Mesenteric fat pad (tissue), 1 donor: ENCODE measurements at places on chromosomes 6 and 20.

DNA sequence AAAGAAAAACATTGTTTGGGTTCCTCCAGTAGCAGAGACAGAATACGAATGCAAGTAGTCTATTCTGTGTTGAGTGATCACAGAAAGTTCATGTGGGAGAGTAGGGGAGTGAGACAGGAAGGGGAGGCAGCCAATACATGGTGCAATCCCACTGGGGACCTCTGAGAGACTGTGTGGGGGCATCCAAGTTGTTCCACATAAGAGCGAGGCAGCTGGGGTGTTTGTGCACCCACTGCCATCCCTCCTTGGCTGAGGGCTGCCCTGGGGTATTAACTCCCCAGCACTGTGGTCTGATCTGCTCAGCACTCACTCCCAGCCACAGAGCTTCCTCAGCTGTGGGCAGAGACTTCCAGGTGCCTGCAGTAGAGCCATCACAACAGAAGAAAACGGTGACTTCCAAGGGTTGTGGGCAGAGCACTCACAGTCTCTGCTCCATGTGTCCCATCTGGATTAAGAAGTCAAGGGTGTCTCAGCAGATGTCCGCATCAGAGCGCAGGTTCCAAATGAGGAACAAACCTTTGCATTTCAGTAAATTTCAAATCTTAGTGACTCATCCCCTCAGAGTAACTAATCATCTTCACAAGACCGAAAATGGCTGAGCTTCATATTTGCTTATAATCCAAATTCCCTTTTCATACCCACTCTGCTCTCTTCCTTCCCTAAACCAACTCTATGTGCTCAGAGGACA lies 101.9 kb upstream of the NAA20 start:
- peak; percentile 71 for DNase-seq

GRCh38 chr6:163344411-163344810 lies 70.1 kb upstream of the QKI start:
- no peak for DNase-seq

GRCh38 chr6:37088897-37089296 lies 81.1 kb upstream of the PIM1 start:
- no peak for DNase-seq

DNA sequence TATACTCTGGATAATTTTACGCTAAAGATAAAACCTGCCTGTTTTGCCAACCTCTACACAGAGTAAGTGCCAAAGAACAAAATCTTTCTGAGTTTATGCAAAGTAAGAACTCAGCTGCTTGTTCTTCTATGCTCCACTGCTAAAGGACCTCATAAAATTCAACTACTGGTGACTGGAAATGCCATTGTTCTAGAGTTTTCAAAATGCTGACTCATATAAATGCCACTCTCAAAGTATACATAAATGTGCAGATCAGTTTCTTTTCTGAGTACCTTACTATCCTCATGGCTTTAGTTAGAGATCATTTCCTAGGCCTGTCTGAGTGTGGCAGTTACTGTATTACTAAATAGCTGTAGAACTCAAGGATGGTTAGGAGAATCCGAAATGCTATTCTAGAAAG lies 45.6 kb downstream of the LYRM4 start:
- DNase-seq = no peak

DNA sequence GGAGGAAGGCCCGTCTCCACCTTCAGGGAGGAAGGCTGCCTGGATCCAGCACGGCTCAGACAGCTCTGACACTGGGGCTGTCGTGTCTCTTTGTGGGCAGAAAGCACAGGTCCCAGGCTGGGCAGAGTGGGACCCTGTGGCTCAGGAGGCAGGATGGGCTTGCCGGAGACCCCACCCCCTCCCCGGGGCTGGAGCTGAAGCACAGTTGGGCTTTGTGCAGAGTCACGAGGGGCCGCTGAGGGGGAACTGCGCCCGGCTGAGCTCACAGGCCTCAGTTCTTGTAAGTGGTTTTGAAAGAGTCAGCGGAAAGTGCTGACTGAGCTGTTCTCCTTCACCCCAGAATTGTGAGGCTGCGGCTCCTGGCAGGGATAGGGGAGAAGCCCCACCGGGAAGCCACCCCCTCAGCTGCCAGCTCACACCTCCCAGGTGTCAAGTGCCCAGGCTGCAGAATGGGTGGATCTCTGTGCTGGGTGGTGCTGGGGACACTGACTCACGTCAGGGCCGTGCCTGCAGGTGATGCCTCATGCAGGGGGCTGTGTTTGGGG lies 145.5 kb upstream of the RNF24 start:
- no peak for DNase-seq

- no peak for DNase-seq
Observed at GRCh38 chr20:25117990-25118389, 36.0 kb upstream of the VSX1 start.

DNA sequence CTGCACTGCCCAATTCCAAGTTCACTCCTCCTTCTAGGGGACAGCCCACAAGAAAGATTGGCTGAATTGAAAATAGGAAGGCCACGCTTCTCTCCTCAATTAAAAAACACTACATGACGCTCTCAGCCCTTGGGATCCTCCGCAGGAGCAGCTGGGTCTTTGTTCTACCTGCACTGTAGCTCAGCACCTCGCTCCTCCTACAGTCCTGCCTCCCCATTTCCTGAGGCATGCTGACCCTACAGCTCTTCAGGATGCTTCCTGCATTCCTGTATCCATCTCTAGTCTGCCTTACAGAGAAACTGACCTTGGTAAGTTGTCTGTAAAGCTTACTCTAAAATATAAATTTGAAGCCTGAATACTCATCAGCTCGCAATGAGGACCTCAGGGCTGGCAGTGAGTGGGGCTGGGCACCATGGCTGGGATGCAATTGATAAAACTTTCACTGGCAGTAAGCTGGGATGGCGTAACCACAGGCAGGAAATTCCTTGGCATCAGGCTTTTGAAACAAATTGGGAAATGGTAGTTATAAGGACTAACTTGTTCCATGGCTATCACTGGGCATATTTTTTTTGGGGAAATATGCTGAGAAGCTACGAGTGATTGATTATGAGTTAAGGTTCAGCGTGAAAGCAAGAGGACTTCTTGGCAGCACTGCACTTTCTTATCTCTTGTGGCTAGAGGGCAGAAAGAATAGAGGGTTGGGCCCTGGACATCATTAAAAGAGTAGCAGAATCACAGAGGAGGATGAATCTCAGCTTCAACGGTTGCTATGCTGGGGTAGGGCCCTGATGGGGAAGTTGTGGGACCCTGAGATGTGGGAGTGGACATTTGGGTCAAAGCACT lies 11.7 kb upstream of the SIRPB1 start:
- DNase-seq = no peak

- no peak for DNase-seq
Observed at GRCh38 chr20:50930976-50931305, 296 bp downstream of the ADNP start.

- no peak for DNase-seq
Observed at GRCh38 chr20:20849161-20849560, 136.7 kb upstream of the RALGAPA2 start.

GRCh38 chr6:69768664-69769063 lies 28.1 kb downstream of the LMBRD1 start:
- DNase-seq = no peak

DNA sequence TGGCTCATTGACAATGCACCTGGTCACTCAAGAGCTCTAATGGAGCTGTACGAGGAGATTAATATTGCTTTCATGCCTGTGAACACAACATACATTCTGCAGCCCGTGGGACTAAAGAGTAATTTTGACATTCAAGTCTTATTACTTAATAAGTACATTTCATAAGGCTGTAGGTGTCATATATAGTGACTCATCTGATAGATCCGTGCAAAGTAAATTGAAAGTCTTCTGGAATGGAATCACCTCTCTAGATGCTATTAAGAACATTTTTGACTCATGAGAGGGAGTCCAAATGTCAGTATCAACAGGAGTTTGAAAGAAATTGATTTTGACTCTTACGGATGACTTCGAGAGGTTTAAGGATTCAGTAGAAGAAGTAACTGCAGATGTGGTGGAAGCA lies 267.9 kb downstream of the CLVS2 start:
- DNase-seq = no peak

DNA sequence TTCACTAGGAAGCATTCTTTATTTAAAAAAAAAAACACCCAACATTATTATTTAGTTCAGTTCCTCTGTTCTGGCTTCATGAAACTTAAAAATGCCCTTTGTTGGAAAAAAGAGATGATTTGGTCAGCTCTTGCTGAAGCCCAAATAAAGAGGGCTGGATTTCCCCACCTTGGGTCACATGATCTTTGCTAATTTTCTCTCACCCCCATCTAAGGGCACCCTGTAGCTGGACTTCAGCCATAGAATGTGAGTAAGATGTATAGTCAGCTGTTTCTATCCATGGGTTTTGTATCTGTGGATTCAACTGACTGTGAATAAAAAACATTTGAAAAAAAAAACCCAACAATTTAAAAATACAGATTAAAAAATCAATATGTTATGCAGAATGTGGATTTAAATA lies 213.9 kb upstream of the SULF2 start:
- DNase-seq = no peak

GRCh38 chr6:83976037-83976755 lies 57.4 kb upstream of the MRAP2 start:
- DNase-seq = no peak
